Spinal cord (tissue), 10 donors: ENCODE measurements at places on chromosomes 7 and 10.

DNA sequence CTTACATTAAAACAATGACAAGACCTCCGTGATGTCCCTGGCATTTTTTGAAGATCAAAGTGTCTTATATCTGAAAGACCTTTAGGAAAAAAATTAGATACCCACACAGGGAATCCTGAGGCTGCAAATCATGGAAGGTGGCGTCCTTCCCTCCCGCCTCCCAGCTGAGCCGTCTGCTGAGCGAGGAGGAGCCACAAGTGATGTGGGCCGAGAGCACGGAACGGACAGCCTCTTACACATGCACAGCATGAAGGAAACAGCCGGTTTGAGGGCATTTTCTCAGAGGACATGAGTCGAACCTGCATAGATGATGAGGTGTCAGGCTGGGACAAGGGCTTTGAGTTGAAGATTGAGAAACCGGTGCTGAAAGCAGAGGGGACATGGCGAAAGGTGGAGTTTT is 163.3 kb downstream of the ADARB2 start:
- DNase-seq, result no peak

- DNase-seq, result no peak
Measured at GRCh38 chr10:117929327-117930067, 117.2 kb downstream of the RAB11FIP2 start.

DNA sequence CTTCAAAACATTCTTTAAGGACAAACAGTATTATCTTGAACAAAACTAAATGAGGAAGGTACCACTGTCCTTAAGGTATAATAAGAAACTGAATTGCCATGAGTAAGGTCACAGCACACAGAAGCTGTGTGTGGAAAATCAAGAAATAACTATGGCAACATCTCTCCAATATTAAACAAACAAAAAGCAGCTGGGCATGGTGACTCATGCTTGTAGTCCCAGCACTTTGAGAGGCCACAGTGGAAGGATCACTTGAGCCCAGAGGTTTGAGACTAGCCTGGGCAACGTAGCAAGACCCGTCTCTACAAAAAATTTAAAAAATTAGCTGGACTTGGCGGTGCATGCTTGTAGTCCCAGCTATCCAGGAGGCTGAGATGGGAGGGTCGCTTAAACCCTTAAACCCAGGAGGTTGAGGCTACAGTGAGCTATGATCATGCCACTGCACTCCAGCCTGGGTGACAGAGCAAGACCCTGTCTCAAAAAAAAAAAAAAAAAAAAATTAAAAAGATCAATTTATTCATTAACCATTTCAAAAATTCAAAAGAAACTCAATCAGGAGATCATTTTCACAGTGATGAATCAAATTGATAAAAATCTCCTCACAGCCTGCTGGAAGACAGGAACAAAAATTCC is 195.4 kb downstream of the SKIDA1 start:
- DNase-seq, result no peak

GRCh38 chr7:134741907-134742635 is 37.4 kb upstream of the CALD1 start:
- no peak for DNase-seq

GRCh38 chr10:34570887-34571286 is 244.2 kb downstream of the PARD3 start:
- no peak for DNase-seq

DNA sequence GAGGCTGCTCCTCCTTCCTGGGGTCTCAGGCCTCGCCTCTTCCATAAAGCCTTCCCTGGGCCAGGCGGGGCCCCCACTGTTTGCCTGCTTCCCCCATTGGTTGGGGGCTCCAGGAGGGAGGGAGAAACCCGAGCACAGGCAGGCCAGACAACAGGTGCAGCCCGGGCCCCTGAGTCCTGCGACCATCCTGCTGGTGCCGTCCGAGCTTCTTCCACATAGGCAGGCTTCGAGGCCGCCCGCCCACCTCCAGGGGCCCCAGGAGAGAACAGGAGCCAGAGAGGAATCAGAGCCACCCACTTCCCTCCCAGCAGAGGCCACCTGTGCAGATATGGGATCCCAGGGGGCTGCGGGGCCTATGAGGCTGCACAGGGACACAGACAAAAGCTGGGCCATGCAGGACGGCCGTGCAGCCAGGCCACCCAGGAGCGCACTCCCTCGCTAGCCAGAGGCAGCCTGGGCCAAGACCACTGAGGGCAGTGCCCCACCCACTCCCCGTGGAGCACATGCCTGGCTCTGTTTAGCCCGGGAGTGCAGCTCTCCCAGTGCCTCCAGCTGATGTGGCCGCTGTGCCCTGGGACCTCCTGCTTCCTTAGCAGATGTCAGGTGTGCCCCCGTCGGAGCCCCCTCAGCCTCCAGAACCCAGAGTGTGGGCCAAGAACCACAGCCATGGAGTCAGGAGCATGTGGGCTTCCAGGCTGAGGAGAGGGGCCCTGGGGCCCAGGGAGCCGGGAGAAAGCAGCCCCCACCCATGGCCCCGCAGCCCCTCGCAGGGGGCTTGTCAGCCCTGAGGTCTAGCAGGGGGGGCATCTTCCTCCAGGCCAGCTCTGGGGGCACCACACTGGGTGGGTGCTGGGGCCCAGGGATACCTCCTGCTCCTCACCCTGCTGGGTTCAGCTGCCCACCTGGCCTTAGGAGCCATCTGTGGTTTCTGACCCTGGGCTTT is 59.9 kb upstream of the INPP5A start:
- DNase-seq, result no peak

- DNase-seq, result no peak
Measured at GRCh38 chr10:119423510-119424257, 118.8 kb downstream of the RGS10 start.

GRCh38 chr10:130894471-130894870 is 417.1 kb downstream of the TCERG1L start:
- DNase-seq, result no peak

DNA sequence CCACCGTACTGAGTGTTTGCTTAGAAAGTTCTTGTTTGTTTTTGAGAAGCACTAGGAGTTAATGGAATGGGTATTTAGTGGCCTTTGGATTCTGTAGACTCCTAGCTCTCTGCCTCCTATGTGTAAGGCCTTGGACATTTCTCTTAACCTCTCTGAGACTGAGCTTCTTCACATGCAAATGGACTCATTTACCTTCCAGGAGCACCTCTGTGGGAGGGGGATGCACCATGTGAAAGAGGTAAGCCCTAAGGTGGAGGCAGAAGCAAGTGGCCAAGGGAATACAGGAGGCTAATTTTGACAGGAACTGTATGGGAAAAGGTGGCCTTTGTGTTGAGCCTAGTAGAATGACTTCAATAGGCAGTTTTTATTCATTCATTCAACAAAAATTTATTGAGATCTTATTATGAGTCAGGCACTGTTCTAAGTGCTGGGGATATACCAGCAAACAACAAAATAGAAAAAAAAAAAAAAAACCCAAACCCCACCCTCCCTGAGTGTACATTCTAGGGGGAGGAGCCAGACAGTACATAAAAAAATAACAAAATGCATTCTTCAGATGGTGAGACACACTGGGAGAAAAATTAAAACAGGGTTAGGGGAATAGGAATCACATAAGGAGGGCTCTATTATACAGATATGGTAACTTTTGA is 9.2 kb upstream of the EPHA1 start:
- no peak for DNase-seq

DNA sequence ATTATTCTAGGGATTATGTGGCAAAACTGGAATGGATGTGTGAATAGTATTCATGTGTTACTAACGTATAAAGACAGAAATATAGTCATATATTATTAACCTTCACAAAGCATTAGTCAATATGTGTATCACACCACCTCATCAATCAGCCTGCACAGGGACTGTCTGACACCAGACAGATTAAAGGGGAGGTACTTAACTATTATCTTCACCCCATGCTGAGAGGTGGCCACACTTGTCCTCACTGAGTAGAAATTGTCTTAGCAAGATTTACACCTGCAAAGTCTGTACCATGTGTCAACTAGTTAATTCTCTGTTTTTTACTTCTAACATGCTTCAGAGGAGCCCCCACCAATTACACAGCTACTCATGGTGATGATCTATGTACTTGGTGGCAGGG is 146.3 kb upstream of the LRGUK start:
- DNase-seq, result no peak

GRCh38 chr7:107946451-107946850 is 55.5 kb downstream of the DLD start:
- DNase-seq, result no peak

DNA sequence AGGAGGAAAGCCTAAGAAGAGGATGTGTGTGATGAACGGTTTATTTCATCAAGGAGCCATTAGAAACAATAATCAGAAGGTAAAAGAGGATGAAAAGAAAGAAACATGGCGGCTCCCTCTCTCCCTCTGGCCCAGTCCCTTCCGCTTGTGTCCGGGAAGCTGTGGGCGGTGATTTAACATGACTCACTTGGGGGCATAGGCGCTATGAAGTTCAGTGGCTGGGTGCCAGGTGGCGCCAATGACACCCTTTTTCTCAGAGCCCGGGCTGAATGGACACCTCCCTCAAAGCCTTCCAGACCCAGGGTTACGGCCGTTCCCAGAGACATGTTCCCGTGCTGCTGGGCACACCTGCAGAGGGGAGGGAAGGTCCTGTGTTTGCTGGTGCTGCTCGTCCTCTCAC is 244.0 kb downstream of the SKAP2 start:
- DNase-seq, result no peak

DNA sequence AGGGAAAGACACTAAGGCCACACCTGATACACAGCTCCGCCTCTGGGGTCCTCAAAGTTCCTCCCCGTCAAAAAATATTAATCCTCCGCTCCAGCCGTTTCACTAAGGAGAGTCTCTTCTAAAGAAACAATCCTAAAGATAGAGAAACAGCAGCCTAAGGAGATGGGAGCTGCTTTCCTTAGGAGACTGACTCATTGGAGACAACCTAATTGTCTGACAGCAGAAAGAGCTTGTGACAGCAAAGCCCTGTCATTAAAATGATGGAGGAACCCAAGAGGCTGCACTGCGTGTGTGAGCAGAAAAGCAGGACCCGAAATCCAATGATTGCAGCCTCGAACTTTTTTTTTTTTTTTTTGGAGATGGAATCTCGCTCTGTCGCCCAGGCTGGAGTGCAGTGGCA is 44.0 kb upstream of the TNRC18 start:
- DNase-seq, result no peak

DNA sequence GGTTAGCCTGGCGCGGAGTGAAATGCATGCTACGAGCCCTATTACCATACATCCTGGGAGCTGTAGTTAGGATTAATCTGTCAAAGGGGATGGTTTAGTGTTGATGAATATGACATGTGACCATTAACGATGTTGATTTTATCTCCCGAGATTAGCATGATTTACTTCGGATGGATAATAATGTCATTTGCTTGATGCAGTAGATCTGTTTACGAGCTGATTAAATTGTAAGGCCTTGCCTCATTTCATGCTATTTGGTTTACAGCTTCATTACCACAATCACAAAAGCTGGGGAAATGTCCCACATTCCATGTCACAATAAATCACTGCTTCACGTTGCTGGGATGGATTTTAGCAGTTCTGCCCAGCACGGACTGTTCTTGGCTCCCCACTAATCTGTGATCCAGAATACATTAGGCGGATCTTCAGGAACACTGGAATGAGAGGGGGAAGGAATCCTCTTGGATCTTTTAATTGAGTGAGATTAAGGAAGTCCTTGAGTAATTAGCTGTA is 22.3 kb downstream of the ZNF503 start:
- peak; percentile 48 for DNase-seq

DNA sequence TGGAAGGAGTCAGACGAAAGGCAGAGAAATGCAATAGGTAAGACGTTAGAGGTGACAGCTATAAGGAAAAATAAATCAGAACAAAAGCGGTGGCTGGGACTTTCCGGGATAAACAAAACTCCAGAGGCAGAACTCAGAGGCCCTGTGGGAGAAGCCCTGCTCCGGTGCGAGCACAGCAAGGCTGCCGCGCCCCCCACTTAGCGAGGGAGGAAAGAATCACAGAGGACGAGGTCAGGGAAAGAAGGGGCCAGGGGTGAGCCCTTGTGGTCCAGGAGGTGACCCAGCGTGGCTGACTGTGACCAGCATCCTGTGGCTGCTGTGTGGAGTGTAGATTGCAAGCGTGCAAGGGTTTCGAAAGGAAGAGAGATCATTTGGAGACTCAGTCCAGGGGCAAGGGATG is 591.8 kb upstream of the ADARB2 start:
- no peak for DNase-seq

DNA sequence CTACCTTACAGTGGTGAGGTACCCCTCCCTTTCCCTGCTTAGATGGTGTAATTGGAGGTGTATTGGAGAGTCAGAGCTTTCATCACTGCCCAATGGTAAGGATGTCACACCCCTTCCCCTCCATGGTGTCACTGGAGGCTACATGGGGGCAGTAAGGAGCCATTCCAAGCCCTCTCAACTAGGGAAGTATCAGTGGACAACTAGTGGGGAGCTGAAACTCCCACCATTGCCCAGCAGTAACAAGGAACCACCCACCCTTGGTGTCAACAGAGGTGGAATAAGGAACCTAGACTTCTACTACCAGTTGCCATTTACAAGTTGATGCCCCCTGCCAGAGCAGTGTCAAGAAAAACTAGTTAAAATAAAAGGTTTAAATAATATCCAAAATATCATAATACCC is 2.8 kb upstream of the HIBADH start:
- DNase-seq, result no peak

DNA sequence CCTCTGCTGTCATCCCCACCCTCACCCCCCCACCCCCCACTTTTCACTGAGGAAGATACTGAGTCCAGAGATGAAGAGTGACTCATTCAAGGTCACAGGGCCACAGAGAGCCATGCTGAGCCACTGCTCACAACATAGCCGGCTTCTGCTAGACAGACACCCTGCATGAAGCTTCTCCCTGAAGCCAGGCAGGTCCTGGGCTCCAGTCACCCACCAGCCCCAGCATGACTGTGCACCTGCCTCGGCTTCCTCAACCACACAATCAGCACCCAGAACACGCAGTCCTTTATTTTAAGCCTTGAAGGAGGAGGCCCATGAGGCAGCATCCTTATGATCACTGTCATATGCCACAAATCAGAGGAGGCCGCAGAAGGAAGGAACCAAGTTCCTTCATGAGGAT is 19.2 kb upstream of the PRKAG2 start:
- no peak for DNase-seq
